ENCODE measurements at places on chromosomes 1 and 21.

DNA sequence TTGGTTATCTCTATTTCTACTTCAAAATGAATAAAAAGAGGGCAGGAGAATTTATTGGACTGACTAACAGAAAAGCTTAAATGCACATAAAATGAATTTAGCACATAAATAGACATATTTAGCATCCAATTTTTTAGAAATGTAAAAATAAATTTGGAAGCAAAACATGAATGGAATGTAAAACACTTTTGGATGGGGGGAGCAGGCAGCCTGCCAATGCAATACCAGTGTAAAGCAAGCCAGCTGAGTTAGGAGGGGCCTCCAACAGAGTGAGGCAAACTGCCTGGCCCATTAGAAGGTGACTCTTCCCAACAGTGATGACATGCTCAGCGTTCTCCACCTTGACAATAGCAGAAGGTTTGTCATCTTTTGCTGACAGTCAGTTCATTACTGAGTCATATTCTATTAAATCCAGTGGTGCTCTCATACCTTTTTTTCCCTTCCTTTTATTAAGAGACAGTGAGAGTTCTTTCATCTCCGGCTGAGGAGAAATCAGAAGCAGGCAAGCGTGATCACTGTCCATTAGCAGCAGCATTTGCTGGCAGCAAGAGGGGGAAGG, 19.5 kb upstream of the EXO1 start:
- peak; percentile 2 for DNase-seq

DNA sequence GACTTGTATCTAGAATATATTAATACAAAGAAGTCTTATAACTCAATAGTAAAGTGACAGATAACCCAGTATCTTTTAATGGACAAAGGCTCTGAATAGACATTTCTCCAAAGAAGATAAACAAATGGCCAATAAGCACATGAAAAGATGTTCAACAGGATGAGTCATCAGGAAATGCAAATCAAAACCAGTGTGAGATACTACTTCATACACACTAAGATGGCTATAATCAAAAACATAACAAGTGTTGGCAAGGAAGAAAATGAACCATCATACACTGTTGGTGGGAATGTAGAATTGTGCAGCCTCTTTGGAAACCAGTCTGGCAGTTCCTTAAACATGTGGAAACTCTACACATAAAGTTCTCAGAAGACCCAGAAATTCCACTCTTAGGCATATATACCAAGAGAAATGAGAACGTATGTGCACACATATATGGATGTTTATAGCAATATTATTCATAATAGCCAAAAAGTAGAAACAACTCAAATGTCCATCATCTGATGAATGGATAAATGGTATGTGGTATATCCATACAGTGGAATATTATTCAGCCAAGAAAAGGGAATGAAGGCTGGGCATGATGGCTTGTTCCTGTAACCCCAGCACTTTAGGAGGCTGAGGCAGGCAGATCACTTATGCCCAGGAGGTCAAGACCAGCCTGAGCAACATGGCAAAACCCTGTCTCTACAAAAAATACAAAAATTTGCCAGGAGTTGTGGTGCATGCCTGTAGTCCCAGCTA, 9.9 kb upstream of the MPL start:
- DNase-seq = no peak

DNA sequence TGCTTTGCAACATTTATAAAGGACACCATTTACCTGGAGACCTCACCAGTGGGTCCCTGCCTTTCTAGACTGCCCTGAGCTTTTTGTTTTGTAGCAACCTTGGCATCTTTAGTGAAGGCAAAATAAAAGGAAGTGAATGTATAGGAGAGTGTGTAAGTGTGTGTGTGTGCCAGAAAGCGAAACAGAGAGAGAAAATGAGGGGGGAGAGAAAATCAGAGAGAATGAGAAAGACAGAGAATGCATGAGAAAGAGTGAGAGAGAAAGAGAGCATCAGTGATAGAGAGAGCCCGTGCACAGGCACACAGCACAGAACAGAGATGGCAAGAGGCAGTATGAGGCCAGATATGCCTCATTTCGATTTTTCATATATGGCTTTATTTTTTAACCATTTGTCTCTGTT, 57.5 kb downstream of the HSD3B1 start:
- no peak for DNase-seq

DNA sequence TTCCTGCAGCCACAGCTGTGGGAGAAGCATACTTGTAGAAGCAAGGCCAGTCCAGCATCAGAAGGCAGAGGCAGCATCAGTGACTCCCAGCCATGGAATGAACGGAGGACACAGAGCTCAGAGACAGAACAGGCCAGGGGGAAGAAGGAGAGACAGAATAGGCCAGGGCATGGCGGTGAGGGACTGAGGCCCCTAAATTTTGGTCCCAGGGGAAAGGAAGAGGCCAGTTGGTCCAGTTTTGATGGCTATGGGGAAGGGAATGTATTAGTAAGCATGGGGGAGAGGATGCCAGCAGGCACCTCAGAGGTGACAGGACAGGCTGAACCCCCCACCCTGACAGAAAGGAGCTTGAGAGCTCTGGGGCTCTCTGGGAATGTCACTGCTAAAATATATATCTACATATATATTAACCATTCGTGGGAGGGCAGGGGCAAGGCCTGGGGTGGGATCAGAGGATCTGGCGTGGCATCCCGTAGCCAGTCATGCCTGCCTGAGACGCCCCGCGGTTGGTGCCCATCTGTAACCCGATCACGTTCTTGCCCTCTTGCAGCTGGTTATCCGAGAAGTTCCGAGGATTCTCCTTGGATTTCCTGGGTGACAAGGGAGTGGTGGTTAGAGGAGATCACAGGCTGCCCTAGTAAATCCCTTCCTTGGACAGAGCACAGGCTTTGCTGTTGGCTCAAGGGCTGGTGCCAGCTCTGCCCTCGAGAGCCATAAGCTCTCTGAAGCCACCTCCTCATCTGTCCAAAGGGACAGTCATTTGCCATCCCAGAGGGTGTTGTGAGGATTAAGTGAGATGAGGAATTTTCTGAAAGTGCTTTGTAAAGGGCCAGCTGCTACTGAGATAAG, 6.7 kb downstream of the TAGLN2 start:
- DNase-seq = no peak

GRCh38 chr1:228464487-228464983, 22.6 kb upstream of the RNF187 start:
- DNase-seq = peak; percentile 84

GRCh38 chr1:7389906-7390603, 381.0 kb upstream of the VAMP3 start:
- no peak for DNase-seq

GRCh38 chr1:76013206-76013581, 61.4 kb upstream of the ST6GALNAC3 start:
- no peak for DNase-seq

DNA sequence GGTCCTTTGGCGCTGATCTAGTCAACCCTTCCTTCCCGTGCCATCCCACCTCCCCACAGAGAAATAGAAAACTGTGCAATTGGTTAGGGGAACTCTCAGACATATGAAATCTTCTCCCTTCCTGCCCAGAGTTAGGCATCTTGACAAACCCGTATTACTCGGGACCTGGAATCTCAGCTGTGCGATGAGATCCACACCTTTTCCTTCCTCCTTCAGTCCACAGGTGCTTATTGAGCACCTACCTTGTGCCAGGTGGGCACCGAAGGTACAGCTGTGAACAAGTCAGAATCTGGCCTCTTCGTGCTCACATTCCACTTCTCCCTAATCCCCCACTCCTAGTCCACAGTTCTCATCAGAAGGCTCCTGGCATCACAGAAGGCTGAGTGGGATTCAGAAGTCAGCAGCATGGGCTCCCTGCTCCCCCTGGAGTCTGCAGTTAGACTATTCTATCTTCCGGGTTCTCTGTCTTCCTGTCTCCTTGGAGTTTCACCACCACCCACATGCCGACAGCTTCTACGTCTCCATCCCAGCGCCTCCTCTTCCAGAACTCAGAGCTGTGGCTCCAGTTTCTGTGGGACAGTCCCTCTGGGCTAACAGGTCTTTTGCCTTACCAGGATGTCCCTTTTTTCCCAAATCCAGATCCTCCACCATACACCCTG, 23.0 kb downstream of the KNCN start:
- no peak for DNase-seq

- no peak for DNase-seq
Observed at GRCh38 chr1:220666349-220666748, 23.8 kb upstream of the C1orf115 start.

DNA sequence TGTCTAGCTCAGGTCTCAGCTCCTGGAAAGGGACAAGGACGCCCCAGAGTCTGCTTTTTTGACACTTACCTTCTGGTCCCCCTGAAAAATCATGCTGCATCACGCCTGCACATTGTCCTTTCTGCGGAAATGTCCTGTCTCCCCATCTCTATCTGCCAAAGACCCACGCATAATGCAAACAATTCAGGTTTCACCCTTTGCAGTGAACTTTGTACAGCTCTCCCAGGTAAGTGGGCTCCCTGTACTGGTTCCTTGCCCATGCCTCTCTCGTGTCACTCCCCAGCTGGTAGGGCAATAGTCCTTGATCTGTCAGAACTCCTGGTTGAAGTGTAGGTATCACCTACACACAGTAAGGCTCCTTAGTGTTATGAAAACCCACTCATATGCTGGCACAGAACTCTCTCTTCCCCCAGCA, 102.9 kb upstream of the IRF2BP2 start:
- no peak for DNase-seq

DNA sequence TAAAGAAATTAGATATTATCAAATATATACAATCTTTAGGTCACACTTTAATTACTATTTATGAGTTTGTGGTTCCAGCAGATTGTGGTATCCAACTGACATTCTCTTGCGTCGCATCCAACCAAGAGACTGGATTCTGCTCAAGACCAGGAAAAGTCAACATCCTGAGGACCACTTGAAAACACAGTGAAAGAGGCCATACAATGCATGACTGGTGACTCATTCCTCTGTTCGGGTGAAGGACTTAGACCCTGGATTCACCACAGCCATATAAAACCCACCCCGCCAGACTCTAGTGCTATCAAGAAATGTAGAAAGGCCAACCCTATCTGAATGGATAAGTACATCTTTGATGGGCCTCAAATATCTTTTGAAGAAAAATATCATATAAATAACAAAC, 14.5 kb upstream of the CFHR4 start:
- DNase-seq = no peak

DNA sequence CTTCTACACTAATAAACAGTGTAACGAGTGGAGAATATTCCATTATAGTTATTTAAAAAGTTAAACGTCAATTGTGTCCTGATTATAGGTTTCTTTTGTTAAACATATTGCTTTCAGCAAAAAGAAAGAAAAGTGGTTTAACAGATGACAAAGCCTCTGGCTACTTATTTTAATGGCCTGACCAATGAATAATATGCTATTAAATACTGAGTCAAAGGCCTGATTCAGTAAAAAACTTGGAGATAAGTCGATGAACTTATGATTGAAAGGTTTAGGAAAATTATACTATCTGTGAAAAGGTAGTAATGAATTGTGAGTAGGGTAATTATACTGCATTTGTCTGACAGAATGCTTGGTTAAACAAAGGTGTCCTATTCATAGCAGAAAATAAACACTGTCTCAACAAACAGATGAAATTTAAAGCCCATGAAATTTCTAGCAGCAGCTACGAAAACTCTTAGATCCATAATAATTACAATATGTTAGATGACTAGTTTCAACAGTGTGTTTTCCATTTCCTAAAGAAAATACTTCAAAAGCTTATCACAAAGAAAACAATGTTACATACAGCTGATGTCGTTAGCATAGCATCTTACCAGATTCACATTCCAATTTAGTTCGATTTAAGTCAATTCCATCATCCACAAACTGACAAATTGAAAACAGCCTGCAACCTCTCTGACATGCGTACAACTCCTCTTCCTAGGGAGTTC, 6.2 kb downstream of the TMEM59 start:
- DNase-seq = no peak

DNA sequence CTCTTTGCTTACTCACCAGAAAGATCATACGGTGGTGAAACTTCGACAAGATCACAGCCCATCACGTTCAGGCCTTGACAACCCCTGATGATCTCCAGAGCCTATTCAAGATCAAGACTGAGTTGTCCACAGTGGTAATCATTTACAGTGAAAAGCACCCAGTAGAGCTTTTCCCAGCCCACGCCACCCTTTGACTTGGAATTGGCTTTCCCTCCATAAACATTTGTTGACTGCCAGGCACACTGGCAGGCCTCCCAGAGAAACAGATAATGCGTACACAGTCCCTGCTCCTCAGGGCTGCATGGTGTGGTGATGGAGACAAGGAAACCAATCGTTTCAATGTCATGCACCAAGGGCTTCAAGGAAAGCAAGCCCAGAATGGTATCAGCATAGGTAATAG, 10.1 kb downstream of the AGMAT start:
- no peak for DNase-seq

- DNase-seq = no peak
Observed at GRCh38 chr1:179757933-179758332, 14.8 kb downstream of the FAM163A start.

DNA sequence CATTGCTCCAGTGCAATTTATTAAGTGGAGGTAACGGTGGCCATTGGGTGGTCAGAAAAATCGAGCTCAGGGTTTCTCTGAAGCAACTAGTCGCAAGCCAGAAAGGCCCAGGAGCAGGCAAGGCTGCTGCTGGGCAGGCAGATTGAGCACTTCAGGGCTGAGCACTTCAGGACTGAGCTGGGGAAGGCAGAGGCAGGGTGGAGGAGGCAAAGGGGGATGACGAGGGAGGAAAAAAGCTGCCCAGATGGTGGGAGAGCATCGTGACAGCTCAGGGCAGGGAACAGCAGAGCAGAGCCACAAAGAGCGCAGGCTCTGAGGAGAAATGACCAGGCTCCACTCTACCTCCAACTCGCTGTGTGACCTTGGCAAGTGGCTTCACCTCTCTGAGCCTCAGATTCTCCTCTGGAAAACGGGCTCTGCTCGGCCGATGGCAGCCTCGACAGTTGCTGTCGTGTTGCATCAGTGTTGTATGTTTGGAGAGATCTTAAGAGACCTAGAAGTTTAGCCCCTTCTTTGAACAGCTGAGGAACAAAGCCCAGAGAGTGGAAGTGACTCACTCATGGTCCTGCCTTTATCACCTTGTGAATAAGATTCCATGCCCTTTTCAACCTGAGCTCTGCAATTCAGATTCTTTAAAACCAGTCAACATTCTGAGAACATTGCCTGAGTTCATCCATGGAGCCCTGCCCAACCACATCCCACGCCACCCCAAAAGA, 141.4 kb downstream of the SYF2 start:
- no peak for DNase-seq

All from hypothalamus (tissue), 51 donors.